Stimulated activated CD4-positive, alpha-beta T cell treated with anti-CD3 and anti-CD28 coated beads, Interleukin-15, amount 100 ng/mL, for 1 hour (primary cell): ENCODE measurements at places on chromosomes 1 and 21.
A peak's percentile ranks its signal among the peaks of the same experiment; 100 is the strongest.

GRCh38 chr1:92442351-92442750 is 44.4 kb downstream of the GFI1 start:
- no peak for DNase-seq

DNA sequence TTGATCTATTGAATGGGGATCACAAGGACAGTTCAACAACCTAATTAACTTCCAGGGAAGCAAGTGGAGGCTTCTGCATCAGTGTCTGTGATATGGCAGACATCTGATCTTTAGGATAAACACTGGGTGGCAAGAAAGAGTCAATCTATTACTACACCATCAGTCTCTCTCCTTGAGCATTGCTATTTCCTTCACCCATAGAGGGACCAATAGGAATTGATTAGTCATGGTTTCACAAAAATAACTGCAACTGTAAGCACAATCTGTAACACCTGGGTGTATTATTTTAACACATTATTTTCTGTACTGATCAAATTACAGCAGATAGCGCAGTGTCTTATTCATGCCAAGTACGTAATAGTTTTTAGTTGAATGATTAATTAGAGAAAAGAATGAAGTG is 50.3 kb downstream of the USP24 start:
- no peak for DNase-seq

DNA sequence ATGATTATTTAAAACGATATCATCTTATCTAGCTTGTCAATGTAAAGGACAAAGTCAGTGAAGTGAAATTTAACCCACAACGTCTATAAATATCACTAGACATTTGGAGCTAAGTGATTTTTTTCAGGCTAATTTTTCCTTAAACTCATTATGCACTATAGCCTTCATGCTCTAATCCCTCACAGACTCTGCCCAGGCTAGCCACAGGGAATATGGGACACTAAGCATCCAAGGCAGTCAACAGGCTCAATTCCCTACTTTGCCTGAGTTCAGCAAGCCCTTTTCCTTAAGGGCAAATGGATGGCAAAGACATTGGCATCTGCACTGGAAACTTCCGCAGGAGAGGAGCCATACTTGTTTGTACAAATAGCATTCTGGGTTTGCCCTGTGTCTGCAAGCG is 577.0 kb downstream of the LMO4 start:
- no peak for DNase-seq

DNA sequence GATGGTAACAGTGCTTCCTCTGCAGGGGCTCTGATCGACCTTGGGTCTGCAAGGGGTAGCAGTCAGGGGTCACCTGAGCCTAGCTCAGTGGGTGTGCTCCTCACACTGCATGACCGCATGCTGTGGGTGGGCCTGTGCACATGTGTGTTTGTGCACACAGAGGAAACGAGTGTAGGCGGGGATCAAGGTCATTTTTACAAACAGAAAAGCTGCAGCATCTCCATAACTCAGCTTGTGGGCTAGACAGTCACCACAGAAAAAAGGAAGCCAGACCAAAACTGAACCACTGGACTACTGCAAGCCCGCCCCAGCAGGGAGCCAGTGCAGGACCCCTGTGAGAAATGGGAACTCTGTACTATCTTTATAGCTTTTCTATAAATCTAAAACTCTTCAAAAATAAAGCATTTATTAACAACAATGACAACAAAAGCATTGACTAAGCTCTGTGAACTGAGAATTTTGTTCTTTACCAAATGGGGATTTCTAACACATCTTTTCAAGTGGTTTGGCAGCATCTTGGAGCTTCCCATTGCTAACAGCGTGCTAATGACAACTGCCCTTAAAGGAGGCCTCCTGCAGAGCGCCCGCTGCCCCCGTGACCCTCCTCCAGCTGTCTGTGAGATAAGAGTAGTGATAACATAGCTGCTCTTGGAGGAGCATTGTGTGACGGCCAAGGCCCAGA is 19.9 kb upstream of the NEK2 start:
- DNase-seq: no peak

GRCh38 chr1:97247196-97247595 is 525.6 kb downstream of the PTBP2 start:
- no peak for DNase-seq

DNA sequence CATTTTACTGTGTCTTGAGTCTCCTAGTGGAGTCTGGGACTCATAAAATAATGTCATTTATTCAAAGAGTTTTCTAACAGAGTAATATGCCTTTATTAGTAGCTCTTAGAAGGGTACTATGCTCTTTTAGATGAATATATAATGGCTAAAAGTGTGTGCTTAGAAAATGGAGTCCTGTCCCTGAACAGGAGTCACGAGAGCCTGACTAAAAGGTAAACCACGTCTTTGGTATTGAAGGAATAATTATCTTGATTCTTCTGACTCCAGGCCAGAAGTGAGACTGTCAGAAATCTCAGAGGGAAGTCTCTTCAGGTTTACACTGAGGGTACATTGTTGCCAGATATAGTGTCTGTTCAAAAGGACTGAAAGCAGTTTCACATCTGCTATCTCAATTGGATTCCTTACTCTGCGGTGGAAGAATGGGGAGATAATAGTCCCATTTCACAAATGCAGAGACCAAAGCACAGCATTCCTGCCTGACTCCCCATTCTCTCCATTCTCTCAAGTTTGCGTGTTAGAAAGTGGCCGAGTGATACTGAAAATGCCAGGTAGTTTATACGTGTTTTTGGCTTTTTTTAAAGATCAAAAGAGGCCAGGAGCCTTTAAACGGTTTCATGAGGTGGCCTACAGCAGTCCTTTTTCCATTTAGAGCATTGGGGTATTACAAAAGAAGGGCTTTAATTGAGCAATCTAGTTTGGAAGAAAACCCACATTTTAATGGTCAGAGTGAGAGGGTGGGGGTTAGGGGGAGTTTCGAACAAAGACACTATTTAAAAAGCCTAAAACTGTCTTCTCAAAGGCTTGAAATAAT is 176.6 kb downstream of the VPS13D start:
- no peak for DNase-seq

GRCh38 chr1:51342591-51343206 is 12.3 kb upstream of the TTC39A start:
- DNase-seq: no peak

- DNase-seq: peak; percentile 15
Observed at GRCh38 chr1:221708987-221709386, 32.9 kb downstream of the DUSP10 start.

GRCh38 chr21:24223624-24224023 is 1383.7 kb downstream of the MRPL39 start:
- no peak for DNase-seq

GRCh38 chr1:8419861-8420260 is 101.9 kb downstream of the SLC45A1 start:
- DNase-seq: no peak

- no peak for DNase-seq
Observed at GRCh38 chr1:240245629-240246020, 153.9 kb downstream of the FMN2 start.

- no peak for DNase-seq
Observed at GRCh38 chr1:109502364-109502851, 7.1 kb downstream of the AMIGO1 start.

GRCh38 chr21:15415541-15416261 is 314.1 kb upstream of the USP25 start:
- no peak for DNase-seq

DNA sequence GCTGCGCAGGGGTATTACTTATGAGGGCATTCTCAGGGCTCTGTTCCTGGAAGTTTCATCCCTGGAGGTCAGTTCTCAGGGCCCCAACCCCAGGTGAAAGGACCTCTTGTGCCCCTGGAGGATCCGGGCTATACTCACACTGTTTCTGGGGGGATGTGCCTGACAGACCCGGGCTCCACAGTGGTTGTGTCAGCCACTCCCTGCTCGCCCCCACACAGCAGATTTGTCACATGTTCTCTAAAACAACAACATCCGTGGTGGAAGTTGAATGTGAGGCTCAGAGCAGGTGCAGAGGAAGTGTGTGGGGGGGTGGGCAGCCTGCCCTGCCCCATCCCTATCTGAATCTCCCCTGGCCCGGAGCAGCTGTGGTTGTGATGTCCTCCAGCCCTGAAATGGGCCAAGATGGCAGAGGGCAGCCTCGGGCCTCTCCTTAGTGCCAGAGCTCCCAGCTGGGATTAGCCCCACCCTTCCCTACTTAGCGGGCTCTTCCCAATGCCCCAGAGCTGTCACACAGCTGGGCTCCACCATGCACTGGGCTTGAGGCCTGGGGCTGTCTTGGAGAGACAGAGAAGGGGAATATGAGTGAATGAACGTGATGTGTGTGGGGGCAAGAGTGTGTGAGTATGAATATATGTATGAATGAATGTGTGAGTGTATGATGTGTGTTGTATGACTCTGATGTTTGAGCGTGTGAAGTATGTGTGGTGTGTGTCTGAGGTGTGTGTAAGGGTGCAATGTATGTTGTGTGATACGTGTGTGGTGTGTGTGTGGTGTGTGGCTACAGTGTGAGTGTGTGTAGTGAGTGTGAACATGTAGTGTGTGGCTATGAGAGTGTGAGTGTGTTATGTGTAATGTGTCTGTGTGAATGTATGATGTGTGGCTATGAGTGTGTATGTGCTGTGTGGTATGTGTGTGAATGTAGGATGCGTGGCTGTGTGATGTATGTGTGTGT is 1.5 kb upstream of the FCMR start:
- peak; percentile 39 for DNase-seq

DNA sequence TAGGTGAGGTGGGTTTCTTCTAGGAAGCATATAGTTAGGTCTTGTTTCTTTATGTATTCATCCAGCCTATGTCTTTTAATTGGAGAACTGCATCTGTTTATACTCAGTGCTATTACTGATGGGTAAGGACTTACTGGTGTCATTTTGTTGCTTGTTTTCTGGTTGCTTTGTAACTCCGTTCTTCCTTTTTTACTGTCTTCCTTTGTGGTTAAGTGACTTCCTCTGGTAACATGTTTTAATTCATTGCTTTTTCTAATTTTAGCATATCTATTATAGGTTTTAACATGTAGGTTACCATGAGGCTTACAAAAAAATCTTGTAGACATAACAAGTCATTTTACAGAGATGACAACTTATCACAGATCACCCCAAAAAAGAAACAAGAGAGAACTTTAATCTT is 160.8 kb downstream of the VAV3 start:
- DNase-seq: no peak

DNA sequence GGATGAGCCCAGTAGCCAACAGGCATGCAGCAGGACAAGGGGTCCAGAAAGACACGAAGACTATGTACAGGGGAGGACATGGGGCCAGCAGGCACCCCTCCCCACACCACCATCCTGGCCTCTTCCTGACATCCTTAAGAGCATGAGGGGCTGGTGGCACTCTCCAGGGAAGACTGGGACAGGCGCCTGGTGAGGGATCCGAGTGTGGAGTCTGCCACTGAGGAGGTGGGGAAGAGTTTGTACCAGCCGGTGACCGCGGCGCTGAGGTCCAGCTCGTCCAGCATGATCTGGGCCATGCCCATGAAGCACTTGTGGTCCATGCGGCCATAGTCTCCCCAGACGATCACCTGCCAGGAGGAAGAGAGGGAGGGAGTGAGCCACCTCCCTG is 39.1 kb downstream of the RIMS3 start:
- DNase-seq: no peak

GRCh38 chr21:26067836-26068594 is 102.6 kb downstream of the APP start:
- no peak for DNase-seq

- DNase-seq: no peak
Observed at GRCh38 chr1:12460121-12460520, 157.9 kb downstream of the DHRS3 start.

- no peak for DNase-seq
Observed at GRCh38 chr21:41664881-41665765, 101.7 kb downstream of the RIPK4 start.

DNA sequence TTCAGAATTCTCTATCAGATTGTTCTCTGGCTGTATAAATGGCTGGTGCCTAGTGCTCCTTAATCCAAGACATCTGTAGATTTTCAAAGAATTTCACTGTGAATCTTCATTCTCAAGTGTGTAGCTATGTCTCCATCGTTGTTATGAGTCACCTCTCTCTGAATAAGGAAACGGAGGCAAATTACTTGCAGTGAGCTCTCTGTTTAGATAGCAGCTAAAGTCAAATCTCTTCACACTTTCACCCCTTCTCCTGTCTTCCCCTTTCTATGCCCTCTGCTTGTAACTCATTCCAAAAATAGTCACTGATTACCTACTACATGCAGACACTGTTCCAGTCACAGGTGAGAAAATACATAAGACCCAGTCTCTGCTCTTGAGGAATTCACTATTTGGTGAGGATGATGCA is 39.7 kb downstream of the CHML start:
- no peak for DNase-seq

DNA sequence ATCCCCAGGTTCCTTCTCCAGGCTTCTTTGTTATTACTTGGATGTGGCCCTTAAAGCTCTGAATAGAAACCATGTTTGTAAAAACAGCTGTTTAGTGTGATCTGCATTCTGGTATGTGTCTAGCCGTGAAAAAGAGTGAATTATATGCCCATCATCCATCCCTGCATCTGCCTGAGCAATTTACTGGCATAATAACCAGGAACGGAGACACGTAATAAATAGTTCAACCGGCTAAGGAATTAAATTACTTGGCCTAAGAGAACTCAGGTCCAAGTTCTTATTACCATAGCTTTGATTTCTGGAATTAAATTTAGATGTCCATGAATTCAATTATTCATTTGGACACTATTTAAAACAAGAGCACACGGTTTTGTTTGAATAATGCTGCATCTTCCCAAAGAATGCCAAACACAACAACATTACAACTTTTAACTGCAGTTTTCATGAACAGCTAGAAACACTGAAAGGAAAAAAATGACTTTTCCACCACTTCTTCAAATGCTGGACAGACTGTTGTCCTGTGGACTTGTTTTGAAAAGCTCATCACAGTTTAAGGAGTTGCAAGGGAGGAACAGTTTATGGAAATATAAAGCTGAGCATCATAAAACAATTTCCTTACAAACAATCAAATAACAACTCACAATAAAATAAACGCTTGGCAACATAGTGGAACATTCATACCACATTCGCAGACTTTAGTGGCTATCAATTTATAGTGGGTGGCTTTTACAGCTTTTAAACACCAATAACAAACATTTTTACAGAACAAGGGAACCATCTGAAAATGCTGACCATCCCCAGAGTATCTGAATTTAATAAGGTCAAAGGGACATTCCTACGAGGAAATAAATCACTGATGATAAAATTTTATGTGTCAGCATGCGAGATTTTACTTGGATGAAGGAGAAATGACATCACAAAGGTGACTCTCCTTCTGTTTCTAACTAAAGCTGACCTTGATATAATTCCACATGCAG is 144.7 kb downstream of the APP start:
- no peak for DNase-seq

GRCh38 chr1:112672009-112672408 is 2.5 kb upstream of the MOV10 start:
- DNase-seq: no peak

DNA sequence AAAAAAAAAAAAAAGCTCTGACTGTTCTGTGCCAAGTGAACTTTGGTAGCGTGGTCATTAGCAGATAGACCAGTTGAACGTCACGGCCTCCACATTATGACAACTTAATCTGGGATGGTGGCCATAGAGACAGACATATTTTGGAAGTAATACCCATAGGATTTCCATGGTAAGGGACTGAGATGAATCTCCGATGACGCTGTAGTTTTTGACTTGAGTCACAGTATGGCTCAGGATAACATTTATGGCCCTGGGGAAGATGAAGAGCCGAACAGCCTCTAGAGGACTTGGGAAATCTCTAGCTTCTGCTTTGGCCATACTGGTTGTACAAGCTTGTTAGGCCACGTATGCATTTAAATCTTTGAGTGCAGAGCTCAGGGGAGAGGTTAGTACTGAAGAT is 214.0 kb downstream of the KCNJ6 start:
- DNase-seq: no peak
